ENCODE measurements at places on chromosomes 13 and 19.

- no peak for DNase-seq
Observed at GRCh38 chr13:106986033-106986484, 418.1 kb upstream of the ARGLU1 start.

- DNase-seq, result no peak
Observed at GRCh38 chr13:32911506-32911905, 104.7 kb upstream of the KL start.

- DNase-seq, result no peak
Observed at GRCh38 chr19:34165295-34165738, 7.0 kb upstream of the LSM14A start.

GRCh38 chr13:112132619-112133018 lies 65.7 kb downstream of the SOX1 start:
- no peak for DNase-seq

DNA sequence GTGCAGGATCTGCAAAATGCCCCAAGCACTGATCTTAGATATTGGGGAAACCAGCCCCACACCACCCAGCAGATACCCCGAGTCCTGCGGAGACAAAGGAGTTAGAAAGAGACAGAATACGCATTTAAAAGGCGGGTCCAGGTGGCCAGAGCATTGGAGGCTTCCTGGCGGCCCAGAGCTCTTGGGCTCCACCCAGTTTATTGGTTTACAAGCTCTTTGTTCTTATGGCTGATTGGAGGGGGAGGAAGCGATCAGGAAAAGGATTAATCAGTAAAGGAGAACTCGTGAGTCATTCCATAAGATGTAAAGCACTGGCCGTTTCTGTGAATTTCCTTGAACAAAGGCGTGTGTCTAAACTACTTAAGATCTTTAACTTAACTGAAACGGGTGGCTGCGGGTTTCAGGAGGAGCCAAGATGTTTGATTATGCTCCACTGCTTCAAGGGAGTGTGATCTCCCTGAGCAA lies 926 bp downstream of the ZNF587 start:
- DNase-seq, result no peak

- DNase-seq, result no peak
Observed at GRCh38 chr13:52665325-52665724, 12.7 kb downstream of the SUGT1 start.

- DNase-seq, result no peak
Observed at GRCh38 chr19:54160854-54161253, 1.3 kb upstream of the LENG1 start.

- DNase-seq, result no peak
Observed at GRCh38 chr13:46621133-46621532, 68.2 kb downstream of the LRCH1 start.

GRCh38 chr19:4018140-4018613 lies 10.6 kb downstream of the PIAS4 start:
- DNase-seq, result no peak

- no peak for DNase-seq
Observed at GRCh38 chr13:72208112-72208645, 341.2 kb upstream of the DACH1 start.

- DNase-seq, result no peak
Observed at GRCh38 chr19:3285647-3286176, 61.3 kb downstream of the CELF5 start.

DNA sequence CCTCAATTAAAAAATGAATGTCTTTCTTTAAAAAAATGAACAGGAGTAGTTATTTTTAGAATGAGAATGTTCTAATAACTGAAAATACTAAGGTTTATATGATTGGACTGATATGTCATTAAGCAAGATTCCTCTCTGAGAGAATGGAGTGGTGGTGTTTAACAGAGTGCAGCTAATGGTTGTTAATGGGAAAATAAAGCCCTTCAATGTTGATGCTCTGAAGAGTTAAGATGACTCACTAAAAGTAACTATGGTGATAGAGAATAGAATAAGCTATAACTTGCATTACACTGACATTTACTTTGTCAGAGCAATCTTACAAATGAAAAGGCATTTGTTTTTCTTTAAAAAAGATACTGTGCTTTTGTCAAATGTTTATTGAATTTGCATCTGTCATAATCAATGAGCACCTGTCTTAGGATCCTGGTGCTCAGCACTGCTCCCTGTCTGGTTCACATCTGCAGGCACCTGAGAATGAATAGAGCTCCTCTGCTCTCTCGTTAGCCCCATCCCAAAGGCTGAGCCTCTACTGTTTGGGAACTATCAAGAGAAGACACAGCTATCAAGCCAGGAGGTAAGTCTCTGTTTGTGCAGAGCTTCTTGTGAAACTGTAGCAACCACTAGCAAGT lies 15.1 kb downstream of the PABPC3 start:
- DNase-seq, result no peak

- DNase-seq, result no peak
Observed at GRCh38 chr13:28425793-28426192, 69.1 kb downstream of the FLT1 start.

DNA sequence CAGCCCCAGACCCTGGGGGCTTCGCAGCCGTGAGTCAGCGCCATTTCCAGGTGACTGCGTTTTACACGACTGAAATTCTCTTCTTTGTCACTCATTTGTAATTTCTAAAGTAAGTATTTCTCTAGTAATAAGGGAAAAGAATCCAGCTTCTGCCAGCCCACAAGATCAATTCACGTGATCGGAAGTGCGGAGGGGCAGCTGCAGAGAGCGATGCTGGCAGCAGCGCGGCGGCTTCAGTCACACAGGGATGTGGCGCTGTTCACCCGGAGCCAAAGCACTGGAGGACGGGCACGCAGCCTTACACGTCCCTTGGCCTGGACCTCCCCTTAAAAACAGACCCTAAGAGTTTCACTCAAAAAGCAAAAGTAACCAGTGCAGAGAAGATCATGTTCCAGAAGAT lies 18.4 kb downstream of the GRTP1 start:
- DNase-seq, result no peak

GRCh38 chr19:55283548-55284377 lies at the start of gene BRSK1:
BRSK1 (plus strand) TSS chr19:55283997; CDS start chr19:55284443, 446 bp downstream.
- no peak for DNase-seq

DNA sequence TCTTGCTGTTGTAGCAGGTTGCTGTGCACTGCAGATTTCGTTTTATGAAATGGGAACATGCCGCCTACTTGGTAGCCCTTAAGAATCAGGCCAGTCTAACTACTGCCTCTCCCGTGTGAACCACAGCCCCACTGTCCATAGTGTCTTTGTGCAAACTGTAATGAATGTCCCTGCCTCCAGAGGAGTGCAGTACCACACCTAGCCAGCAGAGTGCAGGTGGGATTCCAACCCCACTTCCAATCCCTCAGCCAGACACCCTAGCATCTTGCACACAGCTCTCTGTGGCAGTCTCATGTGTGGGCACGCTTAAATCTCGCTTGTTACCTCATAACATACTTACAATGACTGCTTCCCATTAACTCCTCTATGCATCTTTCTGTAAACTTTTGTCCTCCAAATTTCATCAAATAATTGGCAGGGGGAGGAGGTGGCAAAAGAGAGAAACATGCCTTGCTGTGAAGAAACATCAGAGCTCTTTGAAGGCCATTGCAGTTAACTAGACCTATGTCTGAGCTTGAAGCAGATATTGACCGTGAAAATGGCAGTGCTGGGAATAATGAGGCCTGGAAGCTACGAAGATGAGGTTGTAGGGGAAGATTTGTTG lies 47.2 kb downstream of the ZAR1L start:
- peak; percentile 30 for DNase-seq

DNA sequence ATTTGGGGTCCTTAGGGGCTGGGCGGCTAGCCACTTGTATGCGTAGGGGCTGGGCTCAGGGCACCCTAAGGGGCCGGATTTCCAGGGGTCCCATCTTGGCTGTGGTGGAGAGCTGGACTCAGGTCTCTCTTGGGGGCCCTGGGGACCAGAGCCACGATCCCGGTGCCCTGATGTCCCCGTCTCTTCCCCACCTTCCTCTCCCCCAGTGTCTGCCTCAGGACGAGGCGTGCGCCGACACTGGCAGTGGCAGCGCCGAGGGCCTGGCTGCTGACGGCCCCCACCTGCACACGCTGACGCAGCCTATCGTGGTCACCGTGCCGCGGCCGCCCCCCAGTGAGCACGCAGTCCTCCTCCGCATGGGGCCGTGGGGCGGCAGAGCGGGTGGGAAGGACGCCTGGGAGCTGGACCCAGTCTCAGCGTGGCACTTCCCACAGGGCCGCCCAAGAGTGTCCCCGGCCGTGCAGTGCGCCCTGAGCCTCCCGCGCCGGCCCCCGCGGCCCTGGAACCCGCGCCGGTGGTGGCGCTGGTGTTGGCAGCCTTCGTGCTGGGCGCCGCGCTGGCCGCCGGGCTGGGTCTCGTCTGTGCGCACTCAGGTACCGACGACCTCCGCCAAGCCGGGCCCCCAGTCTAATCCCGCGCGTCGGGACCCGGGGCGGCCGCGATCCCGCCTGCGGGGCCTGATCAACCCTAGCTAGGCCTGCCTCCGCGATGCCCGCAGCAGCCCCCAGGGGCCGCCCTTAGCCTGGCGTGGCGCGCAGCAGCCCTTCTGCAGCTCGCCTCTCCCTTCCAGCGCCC lies 2.7 kb upstream of the SNAPC2 start:
- DNase-seq, result no peak

GRCh38 chr19:53772943-53773342 lies 51.2 kb downstream of the NLRP12 start:
- DNase-seq, result peak; percentile 45

- DNase-seq, result no peak
Observed at GRCh38 chr19:53903055-53903680, 5.9 kb upstream of the CACNG7 start.

DNA sequence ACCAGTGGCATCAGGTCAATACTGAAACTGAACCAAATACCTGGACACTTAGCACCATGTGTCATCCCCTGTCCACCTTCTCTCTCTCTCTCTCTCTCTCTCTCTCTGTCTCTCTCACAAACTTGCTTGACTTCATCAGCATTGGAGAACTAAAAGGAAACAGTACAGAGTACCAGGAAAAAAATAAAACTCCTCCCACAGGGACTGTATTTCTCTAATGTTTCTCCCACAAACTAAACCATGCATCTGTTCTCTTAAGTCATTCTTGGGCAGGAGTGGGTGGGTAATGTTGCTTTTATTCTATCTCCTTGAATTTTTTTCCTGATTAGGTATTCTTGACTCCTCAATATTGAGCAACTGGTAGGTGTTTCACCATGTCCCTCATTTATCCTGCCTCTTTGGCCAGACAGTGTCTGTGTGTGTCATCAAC lies 112.9 kb upstream of the CACNA1A start:
- DNase-seq, result no peak

GRCh38 chr19:14871619-14872230 lies 14.2 kb downstream of the OR7A17 start:
- no peak for DNase-seq

GRCh38 chr19:18648973-18649315 lies 12.1 kb downstream of the KLHL26 start:
- DNase-seq, result no peak

DNA sequence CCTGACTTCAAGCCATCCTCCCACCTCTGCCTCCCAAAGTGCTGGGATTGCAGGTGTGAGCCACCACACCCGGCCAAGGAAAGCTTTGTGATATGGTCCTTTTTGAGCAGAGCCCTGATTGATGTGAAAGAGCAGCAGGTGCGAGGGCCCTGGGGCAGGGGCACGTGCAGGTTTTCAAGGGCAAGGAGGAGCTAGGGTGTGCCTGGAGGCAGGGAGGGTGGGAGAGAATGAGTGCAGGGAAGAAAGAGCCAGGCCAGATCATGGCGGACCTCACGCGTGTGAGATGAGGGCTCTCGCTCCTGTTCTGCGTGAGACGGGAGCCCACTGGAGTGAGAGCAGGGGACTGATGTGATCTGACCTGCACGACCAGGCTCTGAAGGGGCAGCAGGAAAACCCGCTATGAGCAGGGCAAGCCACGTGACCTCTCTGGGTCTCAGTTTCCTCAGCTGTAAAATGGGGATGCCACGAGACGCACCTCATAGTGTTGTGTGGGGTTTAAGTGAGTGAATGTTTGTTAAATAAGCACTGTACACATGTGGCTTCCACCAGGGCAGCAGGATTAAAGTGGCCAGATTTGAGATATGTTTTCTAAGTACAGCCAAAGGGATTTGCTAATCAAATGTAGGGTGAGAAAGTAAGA lies 25.8 kb downstream of the FAAP24 start:
- no peak for DNase-seq

DNA sequence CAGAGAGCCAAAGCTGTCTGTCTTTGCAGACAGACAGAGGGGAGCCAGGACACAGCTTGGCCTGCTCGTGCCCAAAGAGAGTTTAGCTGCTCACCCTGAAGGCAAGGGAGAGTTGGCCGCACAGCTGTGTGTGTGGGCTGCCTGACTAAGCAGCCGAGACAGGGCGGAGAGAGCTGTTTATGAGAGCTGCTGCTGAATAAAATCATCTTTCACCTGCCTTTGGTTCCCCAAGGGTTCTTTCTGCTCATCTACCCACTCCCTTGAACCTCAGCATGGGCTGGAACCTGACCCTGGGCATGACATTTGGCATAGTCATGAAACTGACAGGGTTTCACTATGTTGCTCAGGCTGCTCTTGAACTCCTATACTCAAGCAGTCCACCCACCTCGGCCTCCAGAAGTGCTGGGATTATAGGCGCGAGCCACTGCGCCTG lies 98.2 kb downstream of the RBM26 start:
- DNase-seq, result no peak

DNA sequence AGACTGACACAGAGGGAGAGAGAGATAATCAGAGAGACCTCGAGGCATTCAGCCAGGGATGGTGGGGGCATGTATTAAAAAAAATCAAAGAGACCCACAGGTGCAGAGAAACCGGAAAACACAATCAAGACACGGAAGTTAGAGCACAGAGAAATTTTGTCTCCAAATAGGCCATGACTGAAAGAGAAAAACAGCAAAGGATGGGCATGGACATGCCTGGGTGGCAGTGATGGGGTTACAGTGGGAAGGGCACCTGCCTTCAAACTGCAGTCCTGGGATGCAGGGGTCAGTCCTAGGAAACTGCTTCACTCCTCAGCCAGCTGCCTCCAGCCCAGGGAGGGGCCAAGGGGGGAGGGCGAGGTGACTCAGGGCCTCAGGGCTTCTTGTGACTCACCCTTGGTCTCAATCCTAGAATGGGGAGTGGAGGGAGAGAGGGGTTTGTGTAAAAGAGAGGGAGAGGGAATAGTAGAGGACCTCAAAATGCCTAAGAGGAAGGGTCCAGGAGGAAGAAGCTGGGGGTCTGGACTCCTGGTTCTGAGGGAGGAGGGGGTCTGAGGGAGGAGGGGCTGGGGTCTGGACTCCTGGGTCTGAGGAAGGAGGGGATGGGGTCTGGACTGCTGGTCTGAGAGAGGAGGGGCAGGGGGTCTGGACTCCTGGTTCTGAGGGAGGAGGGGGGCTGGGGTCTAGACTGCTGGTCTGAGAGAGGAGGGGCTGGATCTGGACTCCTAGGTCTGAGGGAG lies 3.6 kb upstream of the KCNN4 start:
- no peak for DNase-seq

GRCh38 chr19:56838909-56839651 lies 1.4 kb downstream of the PEG3 start:
- DNase-seq, result no peak

- no peak for DNase-seq
Observed at GRCh38 chr19:15813916-15814315, 1.5 kb downstream of the OR10H1 start.

DNA sequence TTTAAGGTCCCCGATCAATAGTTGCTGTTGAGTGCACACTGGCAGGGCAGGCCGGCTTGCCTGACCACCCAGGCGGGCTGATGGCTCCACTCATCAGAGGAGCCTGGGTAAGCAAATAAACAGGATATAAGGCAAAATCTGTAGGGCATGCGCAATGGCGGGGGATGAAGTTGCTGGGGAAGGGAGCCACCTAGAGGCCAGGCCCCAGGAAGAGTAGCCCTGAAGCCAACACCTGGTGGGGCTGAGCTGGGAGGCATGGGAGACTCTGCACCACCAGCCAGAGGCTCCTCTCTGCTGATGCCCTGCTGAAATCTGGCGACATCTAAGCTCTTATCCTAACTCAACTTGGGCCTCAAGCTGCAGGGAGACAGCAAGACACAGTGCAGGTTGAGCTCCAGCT lies 324.3 kb downstream of the ZNF536 start:
- DNase-seq, result no peak
